ENCODE measurements at places on chromosomes 2 and 18.

GRCh38 chr2:45872211-45872610 lies 220.7 kb downstream of the PRKCE start:
- DNase-seq: no peak

DNA sequence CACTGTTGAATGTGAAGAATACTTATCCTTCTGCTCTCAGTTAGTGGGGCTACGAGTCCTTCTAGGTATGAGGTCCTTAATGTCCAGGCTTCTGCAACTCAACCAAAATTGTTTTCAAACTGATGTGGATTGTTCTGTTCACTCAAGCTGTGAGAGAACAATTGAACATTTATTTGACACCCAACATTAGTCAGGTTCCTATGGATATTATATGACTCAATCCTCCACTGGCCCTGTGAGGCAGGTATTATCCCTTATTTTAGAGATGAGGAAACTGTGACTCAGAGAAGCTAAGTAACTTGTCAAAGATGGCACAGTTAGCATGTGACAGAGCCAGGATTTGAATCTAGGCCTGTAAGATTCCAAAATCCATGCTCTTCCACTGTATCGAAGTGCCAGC lies 1.2 kb upstream of the LYG2 start:
- DNase-seq: no peak

DNA sequence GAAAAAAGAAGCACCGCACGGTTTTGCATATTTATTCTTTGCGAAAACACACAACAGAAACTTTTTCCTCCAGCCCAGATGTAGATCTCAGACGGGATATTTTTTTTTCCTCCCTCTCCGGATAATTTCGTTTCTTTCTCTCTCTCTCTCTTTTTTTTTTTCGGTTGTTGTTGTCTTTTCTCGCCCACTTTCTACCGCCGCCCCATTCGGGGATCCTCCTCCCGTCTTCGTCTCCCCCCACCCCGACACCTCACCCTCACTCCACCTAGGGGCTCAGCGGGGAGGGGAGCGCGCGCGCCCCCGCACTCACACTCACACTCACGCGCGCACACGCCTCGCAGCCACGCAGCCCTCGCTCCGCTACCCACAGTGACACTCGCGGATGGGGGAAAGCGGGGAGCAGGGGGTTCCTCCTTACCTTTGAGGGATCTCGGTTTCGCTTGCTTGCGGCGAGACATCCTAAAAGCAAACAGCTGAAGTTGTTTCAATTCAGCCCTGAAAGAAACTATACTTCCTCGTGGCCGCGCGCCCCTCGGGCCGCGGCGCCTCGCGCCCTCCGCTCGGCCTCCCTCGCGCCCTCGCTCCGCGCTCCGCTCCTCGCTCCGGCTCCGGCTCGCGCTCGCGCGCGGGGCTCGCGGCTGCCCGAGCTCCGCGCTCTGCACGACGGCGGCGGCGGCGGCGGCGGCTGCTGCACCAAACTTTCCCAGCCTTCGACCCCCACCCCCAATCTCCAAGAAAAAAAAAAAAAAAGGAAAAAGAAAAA lies 1.3 kb downstream of the ZNF521 start:
- DNase-seq: peak; percentile 66

GRCh38 chr18:37460604-37461003 lies 105.0 kb downstream of the CELF4 start:
- DNase-seq: no peak

- peak; percentile 47 for DNase-seq
Measured at GRCh38 chr18:74896390-74896991, 298.8 kb downstream of the ZNF407 start.

- DNase-seq: no peak
Measured at GRCh38 chr18:74244554-74244953, 47.2 kb downstream of the CYB5A start.

DNA sequence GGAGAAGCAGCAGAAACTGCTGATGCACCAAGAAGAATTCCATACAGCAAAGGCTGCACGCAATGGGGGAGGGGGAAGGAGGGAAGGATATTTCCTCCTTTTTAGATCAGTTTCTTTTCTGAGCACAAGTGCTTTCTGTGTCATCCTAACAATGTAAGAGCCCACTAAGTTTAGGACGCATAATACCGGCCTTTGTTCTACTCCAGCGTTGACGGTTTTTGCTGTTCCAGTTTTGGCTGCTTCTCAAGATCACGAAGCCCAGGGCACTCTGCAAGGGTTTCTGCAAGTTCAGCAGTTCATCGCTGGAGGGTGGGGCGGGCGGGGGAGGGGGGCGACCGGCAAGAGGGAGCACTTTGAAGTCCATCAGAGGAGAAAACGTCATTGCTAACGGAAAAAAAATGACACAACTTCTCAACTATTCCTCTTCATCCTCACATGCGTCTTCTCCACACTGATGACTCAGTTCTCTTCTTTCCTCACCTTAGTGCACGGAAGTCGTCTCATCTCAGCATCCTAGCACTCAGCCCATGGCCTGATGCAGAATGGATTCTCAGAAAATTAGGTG lies 8.7 kb downstream of the FAM178B start:
- DNase-seq: peak; percentile 72

GRCh38 chr18:69978732-69979715 lies 31.4 kb upstream of the CD226 start:
- DNase-seq: no peak

GRCh38 chr2:202171241-202171825 lies 67.1 kb downstream of the SUMO1 start:
- no peak for DNase-seq

- no peak for DNase-seq
Measured at GRCh38 chr2:123500346-123500745, 524.7 kb upstream of the CNTNAP5 start.

GRCh38 chr2:74876081-74876886 lies 42.4 kb downstream of the HK2 start:
- peak; percentile 54 for DNase-seq

- no peak for DNase-seq
Measured at GRCh38 chr2:135664623-135665068, 77.0 kb upstream of the UBXN4 start.

GRCh38 chr2:143451642-143452281 lies 322.5 kb downstream of the ARHGAP15 start:
- DNase-seq: no peak

- no peak for DNase-seq
Measured at GRCh38 chr2:28432362-28432761, 39.7 kb downstream of the FOSL2 start.

GRCh38 chr2:88028931-88029330 lies 12.6 kb upstream of the RNU2-63P start:
- no peak for DNase-seq

DNA sequence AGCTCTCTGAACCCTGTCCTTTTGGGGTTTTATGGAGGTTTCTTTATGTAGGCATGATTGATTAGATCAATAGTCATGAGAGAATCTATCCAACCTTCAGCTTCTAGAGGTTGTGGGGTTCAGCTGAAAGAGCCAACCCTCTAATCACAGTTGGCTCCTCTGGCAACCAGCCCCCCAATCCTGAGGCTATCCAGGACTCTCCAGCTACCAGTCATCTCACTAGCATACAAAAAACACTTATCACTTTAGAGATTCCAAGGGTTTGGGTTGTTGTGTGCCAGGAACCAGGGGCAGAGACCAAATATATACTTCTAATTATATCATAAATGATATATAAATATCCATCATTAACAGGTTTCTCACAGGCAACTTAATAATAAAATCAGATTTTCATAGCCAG lies 11.7 kb downstream of the WDPCP start:
- DNase-seq: no peak
